ENCODE measurements at places on chromosomes 3 and 15. TPM values are rescaled to one million over a fixed set of nuclear protein-coding genes. Genes with fewer than 3 reads are reported as not detected.
A peak's percentile ranks its signal among the peaks of the same experiment; 100 is the strongest.

DNA sequence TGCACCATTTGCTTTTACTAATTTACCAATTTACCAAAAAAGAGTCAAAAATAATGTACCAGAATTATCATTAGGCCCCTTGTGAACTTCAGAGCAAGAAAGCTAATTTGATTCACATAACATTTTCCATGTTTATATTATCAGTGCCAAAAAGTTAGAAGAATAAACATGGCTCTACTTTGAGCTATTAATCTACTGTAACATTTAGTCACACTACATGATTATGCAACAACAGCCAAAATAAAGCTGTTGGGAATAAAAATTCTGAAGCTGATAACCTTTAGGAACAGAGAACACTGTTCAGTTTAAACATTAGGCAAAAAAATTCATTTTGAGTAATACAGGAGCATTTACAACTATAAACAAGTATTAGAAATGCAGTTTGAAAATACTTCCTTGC lies 63.6 kb downstream of the PROS1 start:
- no peak for DNase-seq

The CHST2 gene
- 2.7 TPM for total RNA-seq

DNA sequence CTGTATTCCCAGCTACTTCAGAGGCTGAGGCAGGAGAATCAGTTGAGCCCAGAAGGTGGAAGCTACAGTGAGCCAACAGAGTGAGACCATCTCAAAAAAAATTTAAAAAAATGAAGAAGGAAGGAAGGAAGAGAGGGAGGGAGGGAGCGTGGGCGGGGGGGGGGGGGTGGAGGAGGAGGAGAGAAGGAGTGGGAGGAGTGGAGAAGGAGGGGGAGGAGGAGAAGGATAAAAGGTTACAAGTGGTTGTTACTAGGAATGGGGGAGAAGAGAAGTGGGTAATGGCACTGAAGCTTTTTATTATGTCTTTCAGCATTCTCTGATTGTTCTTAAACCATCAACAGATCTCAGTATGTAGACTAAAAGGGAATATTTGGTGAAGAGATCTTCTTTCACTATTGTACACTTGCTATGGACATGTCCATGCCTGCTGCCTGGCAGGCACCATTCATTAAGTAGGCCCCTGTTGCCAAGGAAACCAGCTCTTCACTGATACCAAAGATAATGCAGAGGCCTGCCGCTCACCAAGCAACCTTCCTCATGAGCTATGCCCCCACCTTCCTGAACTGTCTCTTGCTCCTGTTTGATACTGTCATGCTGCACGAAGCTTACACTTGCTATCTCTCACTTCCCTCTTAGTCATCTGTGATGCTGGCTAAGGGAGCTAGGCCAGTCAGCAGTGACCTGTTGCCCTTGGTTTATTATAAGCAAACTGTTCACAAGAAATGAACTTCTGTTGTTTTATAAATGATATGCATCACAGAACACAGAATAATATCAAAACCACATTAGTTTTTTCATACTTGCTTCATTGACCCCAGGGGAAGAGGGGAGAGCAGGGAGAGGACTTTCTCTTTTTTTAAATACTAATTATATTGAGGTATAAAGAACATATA lies 23.1 kb downstream of the EPM2AIP1 start:
- peak; percentile 81 for DNase-seq

- DNase-seq = no peak
Observed at GRCh38 chr15:64105113-64105704, 9.4 kb downstream of the SNX1 start.

GRCh38 chr3:41346698-41347270 lies 147.5 kb downstream of the CTNNB1 start:
- DNase-seq = peak; percentile 28

The THOC7 gene
- 104 TPM for total RNA-seq

- DNase-seq = no peak
Observed at GRCh38 chr3:9994086-9994844, 7.6 kb upstream of the EMC3 start.

DNA sequence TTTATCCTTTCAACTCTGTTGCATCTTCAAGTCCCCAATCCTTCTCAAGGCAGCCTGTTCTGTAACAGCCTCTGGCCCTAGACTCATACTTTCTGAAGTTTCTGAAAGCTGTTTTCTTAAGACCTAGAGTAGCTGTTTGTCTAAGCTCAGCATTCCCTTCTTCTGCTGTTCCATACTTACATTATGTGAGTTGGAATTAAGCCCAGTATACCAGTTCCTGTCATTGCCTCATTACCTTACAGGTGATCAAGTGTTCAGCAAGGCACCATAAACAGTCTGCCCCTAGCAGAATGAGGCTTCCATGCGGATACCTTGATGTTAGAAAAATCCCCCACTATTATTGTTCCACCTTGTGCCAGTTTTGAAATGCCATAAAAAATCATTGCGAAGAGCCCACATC lies 180.6 kb downstream of the PLCL2 start:
- no peak for DNase-seq

- no peak for DNase-seq
Observed at GRCh38 chr3:5579946-5580345, 392.4 kb downstream of the EDEM1 start.

The HTR3E gene
- total RNA-seq = not detected

DNA sequence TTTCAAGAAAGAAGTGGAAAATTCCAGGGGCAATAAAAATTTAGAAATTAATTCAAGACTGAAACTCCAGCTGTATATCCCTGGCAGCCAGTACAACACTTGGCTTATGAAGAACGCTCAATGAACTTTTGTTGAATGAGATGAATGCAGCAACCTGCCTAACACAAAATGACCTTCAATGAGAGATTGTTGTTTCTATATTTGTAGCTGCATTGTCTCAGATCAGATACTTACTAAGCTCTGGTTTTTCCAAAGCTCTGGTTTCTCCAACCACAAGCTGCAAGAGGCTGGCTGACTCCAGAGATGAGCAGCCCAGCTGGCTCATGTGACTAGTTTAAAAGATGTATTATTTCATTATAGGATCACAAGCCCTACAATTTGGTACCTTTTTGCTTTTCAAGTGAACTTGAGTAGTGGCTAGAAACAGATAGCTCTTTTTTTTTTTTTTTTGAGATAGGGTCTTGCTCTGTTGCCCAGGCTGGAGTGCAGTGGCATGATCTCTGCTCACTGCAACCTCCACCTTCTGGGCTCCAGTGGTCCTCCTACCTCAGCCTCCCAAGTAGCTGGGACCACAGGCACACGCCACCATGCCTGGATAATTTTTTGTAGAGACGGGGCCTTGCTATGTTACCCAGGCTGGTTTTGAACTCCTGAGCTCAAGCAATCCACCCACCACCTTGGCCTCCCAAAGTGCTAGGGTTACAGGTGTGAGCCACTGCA lies 57.4 kb downstream of the UMPS start:
- DNase-seq = no peak

The C3orf22 gene
- total RNA-seq = not detected

GRCh38 chr3:185979721-185980121 lies 41.9 kb upstream of the TRA2B start:
- DNase-seq = no peak

- peak; percentile 19 for DNase-seq
Observed at GRCh38 chr3:21345382-21345976, 405.5 kb downstream of the ZNF385D start.

- DNase-seq = no peak
Observed at GRCh38 chr15:68376447-68377060, 55.4 kb downstream of the ITGA11 start.

The OR5K2 gene
- not detected for total RNA-seq

The PLSCR4 gene
- 13.7 TPM for total RNA-seq

DNA sequence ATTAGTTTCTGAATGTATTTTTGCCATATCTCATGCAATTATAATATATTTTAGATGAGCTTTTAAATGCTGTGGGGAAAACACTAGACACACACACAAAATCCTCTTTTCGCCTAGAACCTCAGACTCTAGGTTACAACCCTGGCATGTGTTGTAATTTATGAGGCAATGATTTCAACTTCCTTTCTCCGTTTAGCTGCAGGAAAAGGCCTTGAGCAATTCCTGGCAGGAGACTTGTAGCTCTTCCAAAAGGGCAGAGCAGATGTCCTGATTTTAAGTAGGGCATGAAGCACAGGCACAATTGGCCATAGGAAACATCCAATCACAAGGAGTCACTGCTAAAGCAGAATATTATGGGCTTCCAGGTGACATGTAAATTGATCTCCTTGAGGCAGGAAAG lies 82.0 kb downstream of the GPR156 start:
- peak; percentile 57 for DNase-seq

The DZIP1L gene
- 14.4 TPM for total RNA-seq

DNA sequence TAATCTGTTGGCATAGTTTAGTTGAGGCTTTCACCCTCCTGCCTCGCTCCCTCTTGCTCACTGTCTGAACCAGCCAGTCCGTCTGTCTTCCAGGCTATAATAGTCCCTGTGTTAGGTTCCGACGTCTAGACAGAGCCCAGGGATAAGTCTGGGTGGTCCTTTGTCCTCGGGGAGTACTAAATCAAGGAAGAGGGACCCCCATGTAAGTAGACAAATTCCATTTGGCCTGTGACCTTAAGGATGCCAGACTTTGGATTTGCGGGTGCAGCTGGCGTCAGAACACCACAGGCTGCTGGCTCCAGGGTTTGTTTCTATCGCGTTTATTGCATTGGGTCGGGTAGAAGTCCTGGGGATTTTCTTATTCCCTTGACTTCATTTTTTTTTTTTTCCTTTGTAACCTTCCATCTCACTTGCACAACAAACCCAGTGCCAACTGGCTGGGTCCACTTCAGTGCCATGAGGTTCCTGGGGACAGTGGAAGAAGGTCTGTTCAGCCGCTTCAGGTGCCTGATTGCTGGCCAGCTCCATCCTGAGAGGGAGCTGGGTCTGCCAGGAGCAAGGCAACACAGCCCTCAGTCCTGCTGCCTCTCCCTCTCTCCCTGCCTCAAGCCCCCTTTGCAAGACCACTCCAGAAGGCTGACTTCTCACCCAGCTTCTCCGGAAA lies 95.4 kb upstream of the KLHL25 start:
- no peak for DNase-seq

The SLC2A2 gene
- 0.07 TPM for total RNA-seq

GRCh38 chr15:100526027-100526481 lies 2.7 kb downstream of the CERS3 start:
- no peak for DNase-seq

The TMEM44 gene
- total RNA-seq = 14.2 TPM

GRCh38 chr15:95596496-95596895 lies 734.0 kb upstream of the NR2F2 start:
- no peak for DNase-seq

DNA sequence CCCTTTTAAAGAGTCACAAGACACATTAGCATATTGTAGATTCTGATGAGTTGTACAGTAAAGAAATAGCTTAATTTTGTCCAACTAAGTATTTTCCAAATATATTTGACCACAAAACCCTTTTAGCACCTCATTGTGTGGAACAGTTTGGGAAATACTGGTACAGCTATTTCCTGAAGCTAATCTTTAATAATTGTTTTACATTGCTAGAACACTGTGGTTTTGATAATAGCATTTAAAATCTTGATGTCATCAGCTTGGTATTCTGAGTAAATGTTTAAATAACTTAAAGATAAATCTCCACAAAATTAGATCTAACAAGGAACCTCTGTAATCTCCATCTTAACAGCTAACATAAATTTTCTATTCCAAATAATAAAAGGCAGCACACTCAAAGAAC lies 140.0 kb upstream of the MLF1 start:
- DNase-seq = peak; percentile 3

DNA sequence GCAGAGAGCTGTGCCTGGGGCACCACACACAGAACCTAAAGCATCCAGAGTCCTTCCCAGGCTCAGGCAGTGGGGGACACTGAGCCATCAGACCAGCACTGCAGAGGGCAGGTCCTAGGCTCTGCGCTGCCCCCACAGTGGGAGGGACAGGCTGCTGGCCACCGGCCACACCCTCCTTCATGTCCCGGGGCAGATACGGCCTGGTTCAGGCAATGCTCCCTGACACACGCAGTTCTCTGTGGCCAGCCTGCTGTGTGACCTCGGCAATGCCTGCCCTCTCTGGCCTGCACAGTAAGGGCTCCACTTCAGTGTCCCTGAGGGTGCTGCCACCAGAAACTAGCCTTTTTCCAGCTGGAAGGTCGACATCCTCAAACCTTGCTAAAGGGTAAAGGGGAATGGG lies 12.4 kb downstream of the LINGO1 start:
- DNase-seq = no peak

GRCh38 chr15:62920682-62921502 lies 121.7 kb upstream of the TPM1 start:
- DNase-seq = no peak

The GABRG3 gene
- not detected for total RNA-seq

GRCh38 chr3:194333981-194334320 lies 17.2 kb downstream of the CPN2 start:
- no peak for DNase-seq

- peak; percentile 41 for DNase-seq
Observed at GRCh38 chr3:183285318-183285717, 32.3 kb downstream of the B3GNT5 start.

The NMNAT3 gene
- total RNA-seq = not detected

DNA sequence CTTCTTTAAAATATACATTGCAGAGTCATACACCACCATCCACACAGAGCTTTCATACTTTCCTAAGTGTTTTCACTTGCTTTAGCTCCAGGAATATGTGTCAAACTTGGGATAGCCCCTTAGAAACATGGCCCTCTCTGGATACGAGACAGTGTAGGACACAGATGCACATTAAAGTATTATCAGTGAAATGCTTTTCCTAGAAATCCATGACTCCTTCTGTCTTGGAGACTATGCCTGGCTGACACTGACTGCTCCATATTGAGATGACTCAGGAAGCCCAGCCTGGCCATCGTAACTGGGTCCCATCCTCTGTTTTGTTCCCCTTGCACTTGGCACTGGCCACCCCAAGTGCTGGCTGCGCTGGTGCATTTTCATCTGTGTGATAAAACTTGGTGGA lies 204.8 kb downstream of the PDZRN3 start:
- DNase-seq = no peak

DNA sequence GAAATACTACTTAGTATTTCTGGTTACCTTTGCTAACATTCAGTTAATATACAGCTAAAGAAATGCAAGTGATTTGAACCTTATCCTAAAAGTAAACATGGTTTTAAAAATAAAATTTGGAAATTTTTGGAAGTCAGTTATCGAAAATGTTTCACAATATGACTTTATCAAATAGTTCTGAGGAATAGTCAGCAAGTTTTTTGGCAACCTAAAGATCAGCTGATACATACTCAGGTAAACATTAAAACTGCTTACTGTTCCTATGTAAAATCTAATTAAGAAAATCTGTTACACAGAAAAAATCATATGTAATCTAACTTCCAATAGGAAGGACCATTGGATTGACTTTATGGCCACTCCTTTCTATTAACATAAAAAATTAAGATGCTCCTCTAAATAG lies 24.1 kb downstream of the IFT80 start:
- DNase-seq = no peak

GRCh38 chr3:32186876-32187275 lies 51.6 kb upstream of the CMTM8 start:
- DNase-seq = no peak

DNA sequence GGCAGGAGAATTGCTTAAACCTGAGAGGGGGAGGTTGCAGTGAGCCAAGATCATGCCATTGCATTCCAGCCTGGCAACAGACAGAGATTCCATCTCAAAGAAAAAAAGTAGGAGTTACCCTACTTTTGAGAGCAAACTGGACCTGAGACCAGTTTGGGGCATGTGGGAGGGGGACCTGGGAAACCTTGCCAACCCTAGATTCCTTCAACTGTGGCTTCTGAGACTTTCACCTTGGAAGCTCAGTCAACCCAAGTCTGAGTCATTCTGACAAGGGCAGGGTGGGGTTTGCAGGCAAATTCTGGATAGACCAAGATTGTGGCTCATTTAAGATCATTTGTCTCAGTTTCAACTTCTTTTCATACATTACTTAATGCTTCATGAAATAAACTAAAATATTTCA lies 23.8 kb upstream of the SIAH2 start:
- DNase-seq = no peak
